ENCODE measurements at places on chromosomes 11 and 22. TPM values are rescaled to one million over a fixed set of nuclear protein-coding genes. Genes with fewer than 3 reads are reported as not detected.

DNA sequence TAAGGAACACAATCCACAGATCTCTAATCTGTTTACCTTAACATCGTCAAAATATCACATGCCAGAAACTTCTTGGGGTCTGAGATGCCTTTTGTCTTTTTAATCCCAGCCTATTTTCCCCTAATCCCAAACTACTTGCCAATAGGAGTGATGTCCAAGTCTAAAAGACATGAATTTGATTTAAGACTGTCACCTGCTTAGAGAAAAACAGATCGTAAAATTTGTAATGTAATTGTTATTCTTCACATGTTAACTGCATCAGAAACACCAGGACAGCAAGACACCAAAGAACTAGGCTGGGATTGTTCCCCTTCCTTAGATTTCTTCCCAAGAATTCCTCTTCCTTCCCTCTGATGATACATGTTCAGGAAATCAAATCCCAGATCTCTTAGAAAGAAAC lies 198.1 kb upstream of the ARHGAP20 start:
- no peak for DNase-seq

- no peak for DNase-seq
Observed at GRCh38 chr11:4891996-4892640, 10.4 kb downstream of the OR51T1 start.

Gene LRRC4C
- 0.12 TPM for total RNA-seq

GRCh38 chr11:59197991-59198390 lies 14.7 kb downstream of the MPEG1 start:
- no peak for DNase-seq

Gene SMC1B
- total RNA-seq: not detected

Gene PDGFD
- 0.02 TPM for total RNA-seq

DNA sequence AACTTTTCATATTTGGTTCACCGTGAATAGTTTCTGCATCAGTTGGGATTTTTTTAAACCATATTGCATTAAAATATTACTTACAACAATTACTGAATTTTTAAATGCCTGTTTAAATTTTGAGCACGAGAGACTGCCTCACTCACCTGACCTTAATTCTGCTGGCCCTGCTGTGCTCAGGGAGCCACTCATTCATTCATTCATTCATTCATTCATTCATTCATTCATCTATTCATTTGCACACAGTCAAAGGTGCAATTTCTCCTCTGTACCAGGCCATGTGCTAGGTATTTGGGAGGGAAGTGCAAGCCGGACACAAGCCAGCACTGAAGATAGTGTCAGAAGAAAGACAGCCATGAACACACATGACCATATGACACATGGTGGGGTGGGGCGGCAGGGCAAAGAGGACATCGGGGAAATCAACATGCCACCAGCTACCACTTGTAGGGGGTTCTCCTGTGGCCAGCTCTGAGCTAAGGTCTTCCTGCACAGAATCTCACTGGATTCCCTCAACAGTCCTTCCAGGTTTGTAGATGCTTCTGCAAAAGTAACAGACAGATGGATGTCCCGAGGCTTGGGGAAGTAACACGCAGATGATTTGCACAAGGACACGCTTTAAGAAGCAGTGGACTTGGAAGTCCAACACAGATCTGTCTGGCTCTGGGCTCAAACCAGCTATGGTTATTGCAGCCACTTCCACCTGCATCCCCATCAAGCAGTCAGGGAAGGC lies 568 bp upstream of the CSF2RB start:
- no peak for DNase-seq

DNA sequence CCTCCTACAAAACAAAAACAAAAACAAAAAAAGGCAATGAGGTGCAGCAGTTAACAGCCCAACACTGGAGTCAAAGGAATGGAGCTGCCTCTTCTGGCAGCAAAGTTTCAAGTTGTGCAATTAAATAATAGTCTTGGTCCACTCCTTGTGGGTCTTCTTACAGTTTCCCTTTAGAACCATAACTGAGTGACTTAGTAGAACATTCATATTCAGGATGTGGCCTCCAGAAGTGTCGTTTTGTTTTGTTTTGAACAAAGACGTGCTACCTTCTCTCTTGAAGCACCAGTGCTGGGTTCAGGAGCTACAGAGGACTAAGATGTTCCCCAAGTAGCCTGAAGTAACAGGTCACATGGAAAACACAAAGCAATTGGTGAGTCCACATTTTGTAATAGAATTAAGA lies 2.0 kb upstream of the JAML start:
- no peak for DNase-seq

GRCh38 chr11:78030429-78031325 lies 7.6 kb upstream of the KCTD14 start:
- DNase-seq: no peak

Gene NRGN
- not detected for total RNA-seq

- DNase-seq: no peak
Observed at GRCh38 chr11:118397448-118397847, 4.0 kb upstream of the ATP5MG start.

DNA sequence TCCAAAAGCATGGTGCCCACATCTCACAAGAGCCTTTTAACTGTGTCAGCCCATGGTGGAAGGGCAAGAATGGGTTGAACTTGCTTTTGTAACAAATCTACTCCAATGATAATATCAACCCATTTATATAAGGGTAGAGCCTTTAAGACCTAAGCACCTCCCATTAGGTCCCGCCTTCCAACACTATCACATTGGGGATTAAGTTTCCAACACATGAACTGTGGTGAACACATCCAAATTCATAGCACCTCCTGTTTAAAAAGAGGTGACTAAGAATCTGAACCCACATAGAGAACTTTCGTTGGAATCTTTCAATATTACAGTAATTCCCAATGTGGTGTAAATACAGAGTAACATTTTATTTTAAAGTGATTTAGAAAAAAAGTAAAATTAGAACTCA lies 9.2 kb upstream of the CNTF start:
- DNase-seq: no peak

DNA sequence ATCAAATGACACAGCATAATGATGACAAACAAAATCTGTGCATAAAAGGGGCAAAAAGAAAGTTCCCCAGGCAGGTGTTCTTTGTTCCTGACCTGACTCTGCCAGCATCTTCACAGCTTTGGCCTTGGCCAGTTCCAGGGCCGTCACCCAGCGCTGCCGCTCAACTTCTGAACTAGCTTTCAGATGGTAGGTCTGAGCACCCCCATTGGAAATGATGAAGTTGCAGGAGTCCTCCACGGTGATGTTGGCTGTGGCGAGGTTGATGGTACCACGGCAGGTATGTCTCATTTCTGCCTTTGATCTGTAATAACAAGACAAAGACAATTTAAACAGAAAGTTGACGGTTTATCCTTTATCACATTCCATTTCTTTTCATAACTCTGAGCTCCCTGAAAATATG lies 5.3 kb downstream of the OSBP start:
- DNase-seq: no peak

Gene PYGM
- 0.54 TPM for total RNA-seq

DNA sequence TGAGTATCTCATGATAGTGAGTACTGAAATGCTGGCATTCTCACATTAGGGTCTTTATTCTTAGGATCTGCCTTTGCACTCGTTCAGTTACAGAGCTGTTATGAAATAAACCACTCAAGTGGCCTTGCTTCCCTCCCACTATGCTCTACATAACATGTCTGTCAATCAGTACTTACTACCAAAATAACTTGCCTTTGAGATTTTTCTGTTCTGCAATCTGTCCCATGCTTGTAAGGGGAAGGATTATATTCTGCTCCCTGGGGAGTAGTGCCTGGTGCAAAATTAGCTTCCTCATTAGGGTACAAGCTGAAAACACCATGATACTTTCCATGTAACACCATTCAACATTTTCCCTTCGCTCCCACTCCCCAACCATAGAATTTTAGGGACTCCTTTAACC lies 1.9 kb upstream of the GRAP2 start:
- no peak for DNase-seq

DNA sequence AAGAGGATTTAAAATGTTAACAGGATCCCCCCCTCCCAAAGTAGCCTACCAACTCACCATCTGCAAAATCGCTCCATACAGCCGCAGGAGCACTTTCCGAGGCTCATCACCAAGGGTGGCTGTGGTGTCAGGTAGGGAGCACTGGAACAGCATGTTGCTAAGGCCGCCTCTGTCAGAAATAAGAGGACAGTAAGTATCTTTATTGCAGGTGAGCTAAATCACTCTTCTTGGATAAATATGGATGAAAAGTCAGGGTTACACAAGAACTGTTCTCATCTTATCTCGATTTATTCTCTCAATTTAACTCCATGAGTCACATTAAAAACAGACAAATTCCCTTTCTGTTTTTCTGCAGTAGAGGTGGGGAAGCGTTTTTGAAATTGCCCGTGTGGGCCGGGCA lies 24.2 kb downstream of the CHKA start:
- DNase-seq: no peak

GRCh38 chr22:37749831-37750595 lies 53.2 kb downstream of the TRIOBP start:
- DNase-seq: no peak

DNA sequence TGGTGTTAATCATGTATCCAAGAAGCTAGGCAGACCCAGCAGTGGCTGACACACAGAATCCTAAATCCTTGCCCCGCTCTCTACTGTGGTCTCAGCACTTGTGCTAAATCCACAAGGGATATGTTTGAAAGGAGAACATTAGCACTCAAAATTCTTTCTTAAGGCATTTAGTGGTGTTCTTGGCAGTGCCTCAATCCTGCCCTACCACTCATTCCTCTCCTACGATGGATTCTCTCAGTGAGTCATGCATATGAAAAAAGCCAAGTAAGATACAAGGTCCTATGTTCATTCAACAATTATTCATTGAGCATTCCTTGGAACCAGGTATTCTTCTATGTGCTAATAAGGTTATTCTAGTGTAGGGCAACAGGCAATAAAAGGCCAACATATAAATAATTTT lies 31.2 kb downstream of the RRP8 start:
- no peak for DNase-seq

Gene KCNQ1
- not detected for total RNA-seq

DNA sequence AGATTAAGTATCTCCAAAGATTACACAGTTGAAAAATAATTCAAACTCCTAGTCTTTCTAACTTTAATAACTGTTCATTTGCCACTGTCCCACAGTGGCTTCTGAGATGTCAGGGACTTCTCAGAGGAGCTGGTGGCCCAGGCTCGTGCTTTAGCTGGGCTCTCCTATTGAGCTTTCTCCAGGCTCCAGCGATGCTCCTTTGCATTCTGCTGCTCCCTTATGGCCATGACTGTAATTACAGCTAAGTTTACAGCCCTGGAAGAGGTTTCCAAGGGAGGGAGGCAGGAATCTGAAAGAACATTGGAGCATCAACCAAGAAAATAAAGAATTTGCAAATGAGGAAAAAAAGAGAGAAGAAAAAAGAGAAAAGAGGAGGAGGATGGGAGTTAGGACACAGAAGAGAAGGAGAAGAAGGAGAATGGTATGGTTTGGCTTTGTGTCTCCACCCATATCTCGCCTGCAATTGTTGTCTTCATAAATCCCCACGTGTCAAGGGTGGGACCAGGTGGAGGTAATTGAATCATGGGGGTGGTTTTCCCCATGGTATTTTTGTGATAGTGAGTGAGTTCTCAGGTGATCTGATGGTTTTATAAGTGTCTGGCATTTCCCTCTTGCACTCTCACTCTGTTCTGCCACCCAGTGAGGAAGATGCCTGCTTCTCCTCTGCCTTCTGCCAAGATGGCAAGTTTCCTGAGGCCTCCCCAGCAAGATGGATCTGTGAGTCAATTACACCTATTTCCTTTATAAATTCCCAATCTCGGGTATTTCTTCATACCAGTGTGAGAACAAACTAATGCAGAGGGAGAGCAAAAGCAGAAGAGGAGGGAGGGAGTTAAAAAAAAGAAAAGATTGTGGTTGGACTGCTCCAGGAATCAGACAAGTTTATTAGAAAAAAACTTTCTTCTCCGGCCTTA lies 857.0 kb downstream of the KCNA4 start:
- DNase-seq: peak; percentile 69

Measured in NCI-H460 (cell line).